A673 (cell line): ENCODE measurements at places on chromosomes 16 and 17. TPM values are rescaled to one million over a fixed set of nuclear protein-coding genes. Genes with fewer than 3 reads are reported as not detected.

GRCh38 chr17:18235743-18236256 lies 10.4 kb downstream of the LLGL1 start:
- H3K36me3 ChIP-seq: peaks cover 12% of the 10 kb centered on the region
- no peaks in the 10 kb centered on the region for H3K4me1 ChIP-seq
- no peak overlapping the region for H3K4me3 ChIP-seq
- H3K27ac ChIP-seq: no peak overlapping the region
- no peaks in the 10 kb centered on the region for H3K27me3 ChIP-seq

- no peaks in the 10 kb centered on the region for H3K36me3 ChIP-seq
- H3K4me3 ChIP-seq: no peak overlapping the region
- H3K27ac ChIP-seq: no peak overlapping the region
- no peak for DNase-seq
- no peaks in the 10 kb centered on the region for H3K4me1 ChIP-seq
These were observed 4.7 kb downstream of the NOD2 start for GRCh38 chr16:50697881-50698767.

DNA sequence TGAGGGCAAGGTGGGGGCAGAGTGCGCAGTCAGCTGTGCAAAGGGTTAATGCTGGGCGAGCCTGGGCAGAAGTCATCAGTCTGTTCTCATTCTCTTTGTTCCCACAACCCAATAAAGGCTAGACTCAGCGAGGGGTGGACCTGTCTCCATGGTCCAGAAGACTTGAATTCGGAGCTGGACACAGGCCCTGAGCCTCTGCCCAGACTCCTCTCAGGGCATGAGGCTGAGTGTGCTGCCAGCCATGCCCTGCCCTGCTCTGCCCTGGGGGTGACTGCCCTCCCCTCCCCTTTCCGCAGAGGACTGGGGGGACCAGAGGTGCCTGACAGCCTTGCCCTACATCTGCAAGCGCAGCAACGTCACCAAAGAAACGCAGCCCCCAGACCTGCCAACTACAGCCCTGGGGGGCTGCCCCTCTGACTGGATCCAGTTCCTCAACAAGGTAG lies 54.5 kb downstream of the MRC2 start:
- no peak overlapping the region for H3K27ac ChIP-seq
- no peaks in the 10 kb centered on the region for H3K36me3 ChIP-seq
- no peaks in the 10 kb centered on the region for H3K27me3 ChIP-seq
- no peak overlapping the region for H3K4me3 ChIP-seq
- DNase-seq: no peak

- H3K36me3 ChIP-seq: no peaks in the 10 kb centered on the region
- no peak overlapping the region for H3K4me3 ChIP-seq
- H3K27me3 ChIP-seq: peaks cover 63% of the 10 kb centered on the region
These were observed 257.6 kb downstream of the CBLN1 start for GRCh38 chr16:49024016-49024415.

DNA sequence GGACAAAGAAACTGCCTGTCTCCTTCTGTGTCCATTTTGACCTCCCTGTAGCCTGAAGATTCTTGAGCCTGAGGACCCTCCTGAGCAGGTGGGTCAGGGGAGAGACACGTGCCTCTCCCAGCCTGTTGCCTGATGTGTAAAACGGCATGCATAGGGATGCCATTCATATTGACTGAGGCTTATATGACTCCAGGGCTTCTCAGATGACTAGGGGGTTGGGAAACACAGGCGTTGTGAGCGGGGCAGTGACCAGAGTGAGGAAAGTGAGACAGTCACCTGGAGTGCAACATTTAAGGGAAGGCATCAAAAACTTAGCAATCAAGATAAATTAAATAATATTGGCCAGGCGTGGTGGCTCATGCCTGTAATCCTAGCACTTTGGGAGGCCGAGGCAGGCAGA lies 5.1 kb upstream of the SLC16A5 start:
- peaks cover 19% of the 10 kb centered on the region for H3K4me1 ChIP-seq
- H3K4me3 ChIP-seq: no peak overlapping the region
- H3K27ac ChIP-seq: no peak overlapping the region
- DNase-seq: no peak

HCRT gene
- not detected in 2 replicates for total RNA-seq
